Thyroid gland (tissue), 4 donors: ENCODE measurements at places on chromosomes 3 and 15.

GRCh38 chr15:60964527-60964926, 264.6 kb downstream of the RORA start:
- H3K27ac ChIP-seq, result no peak overlapping the region
- no peaks in the 10 kb centered on the region for H3K36me3 ChIP-seq
- no peak overlapping the region for H3K4me3 ChIP-seq
- DNase-seq, result peak; percentile 78
- no peaks in the 10 kb centered on the region for H3K4me1 ChIP-seq
- H3K27me3 ChIP-seq, result no peaks in the 10 kb centered on the region

DNA sequence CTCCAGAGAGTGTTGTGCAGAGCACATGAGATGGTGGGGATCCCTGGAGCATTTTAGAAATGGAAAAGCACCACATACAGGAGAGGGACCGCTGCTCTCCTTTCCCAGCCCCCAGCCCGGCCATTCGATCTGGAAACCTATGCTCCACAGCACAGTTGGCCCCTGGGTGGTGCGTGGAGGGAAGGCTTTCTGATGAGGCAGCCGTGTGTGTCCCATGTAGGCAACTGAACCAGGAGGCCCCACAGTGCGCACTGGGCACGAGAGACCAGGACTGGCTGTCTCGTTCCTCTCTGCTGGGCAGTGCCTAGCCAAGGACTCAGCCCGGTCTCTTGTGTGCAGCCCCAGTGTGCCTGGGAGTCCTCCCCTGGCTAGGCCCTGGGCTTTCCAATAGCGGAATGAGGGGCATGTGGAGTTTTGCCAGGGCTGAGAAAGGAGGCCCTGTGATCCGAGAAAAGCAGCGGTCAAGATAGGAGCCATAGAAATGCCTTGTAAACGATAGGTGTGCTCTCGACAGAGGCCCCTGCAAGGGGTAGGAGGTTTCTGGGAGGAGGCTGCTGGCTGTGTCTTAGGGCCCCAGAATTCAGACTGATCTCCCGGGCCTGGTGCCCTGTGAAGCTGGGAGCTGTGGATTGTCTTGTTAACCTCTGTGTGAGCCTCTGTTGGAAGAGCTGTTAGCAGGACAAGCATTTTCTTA, 39.0 kb downstream of the CHDH start:
- H3K27me3 ChIP-seq, result no peaks in the 10 kb centered on the region
- H3K4me1 ChIP-seq, result peaks cover 14% of the 10 kb centered on the region
- no peak overlapping the region for H3K4me3 ChIP-seq
- DNase-seq, result peak; percentile 47

- no peaks in the 10 kb centered on the region for H3K36me3 ChIP-seq
- no peak for DNase-seq
- H3K4me3 ChIP-seq, result no peak overlapping the region
- peak overlapping the region; percentile 5 for H3K27ac ChIP-seq
- H3K27me3 ChIP-seq, result no peaks in the 10 kb centered on the region
Observed at GRCh38 chr3:30231277-30232141, 374.9 kb upstream of the TGFBR2 start.

DNA sequence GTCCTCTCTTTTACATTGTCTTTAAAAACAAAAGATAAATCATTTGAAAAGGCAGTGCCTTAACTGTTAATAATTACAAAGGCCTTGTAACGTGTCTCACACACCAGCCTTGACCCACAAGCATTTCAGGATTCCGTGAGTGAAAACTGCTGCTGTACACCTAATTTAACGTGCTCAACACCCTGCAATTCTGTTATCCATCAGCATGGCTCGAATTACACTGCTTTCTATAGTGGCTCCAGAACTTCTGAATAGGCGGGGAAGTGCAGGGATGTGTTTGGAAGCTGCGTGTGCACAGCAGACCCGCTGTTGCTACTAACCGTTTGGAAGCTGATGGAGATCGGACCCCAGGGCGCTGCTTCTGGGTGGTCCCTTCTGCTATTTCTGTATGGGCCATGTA, 9.9 kb upstream of the ETFA start:
- H3K27me3 ChIP-seq, result no peaks in the 10 kb centered on the region
- DNase-seq, result no peak
- H3K4me1 ChIP-seq, result no peaks in the 10 kb centered on the region
- no peak overlapping the region for H3K4me3 ChIP-seq
- H3K27ac ChIP-seq, result no peak overlapping the region

DNA sequence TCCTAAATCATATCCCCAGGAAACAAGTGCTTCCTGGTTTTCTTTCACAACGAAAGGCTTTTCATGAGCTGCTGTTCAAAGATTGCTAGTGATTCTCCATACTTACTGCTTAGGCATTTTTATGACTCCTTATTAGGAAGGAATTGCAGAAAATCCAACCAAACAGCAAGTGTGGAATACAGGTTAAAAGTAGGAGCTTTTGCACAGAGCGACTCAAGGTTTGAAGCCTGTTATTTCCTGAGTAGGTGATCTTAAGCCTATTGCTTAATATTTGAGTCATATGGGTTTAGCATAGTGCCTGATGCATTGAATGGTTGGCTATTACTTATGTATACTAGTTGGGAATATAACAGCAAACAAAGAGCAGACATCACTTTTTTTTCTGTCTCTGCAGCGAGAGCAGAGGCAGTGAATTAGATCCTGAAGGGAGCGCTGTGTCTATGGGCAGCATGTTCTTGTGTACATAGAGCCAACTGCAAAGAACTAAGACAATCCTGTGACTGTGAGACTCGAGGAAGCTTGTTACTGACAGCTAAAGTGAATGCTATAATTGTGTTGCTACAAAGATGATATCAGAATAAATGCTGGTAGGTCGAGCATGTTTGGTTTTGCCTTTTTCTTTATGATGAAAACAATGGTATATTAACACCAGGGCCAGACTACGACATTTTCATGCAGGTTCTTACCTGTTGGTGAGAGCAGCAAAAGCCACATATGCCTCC, 6.3 kb downstream of the TM4SF1 start:
- no peaks in the 10 kb centered on the region for H3K36me3 ChIP-seq
- H3K4me1 ChIP-seq, result peaks cover 15% of the 10 kb centered on the region
- H3K27ac ChIP-seq, result no peak overlapping the region
- DNase-seq, result no peak
- no peaks in the 10 kb centered on the region for H3K27me3 ChIP-seq

DNA sequence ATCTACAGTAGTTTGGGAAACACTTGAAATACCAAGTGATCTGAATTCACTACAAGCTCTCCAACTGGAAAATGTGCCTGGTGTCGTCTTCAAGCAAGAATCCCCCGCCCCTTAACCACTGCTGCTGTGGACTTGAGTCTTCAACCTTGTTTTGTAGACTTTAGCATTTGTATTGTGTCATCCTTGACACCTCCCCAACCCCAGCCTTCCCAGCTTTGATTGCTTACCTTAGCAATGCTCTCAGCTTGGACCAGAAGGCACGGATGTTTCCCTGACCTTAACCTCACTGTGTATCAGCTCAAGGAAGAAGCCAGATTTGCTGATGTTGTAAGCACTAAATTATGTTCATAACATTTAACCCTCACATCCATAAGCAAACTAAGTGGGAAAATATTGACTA, 146.4 kb downstream of the IGF1R start:
- DNase-seq, result no peak
- H3K27ac ChIP-seq, result no peak overlapping the region
- H3K4me1 ChIP-seq, result peaks cover 69% of the 10 kb centered on the region

DNA sequence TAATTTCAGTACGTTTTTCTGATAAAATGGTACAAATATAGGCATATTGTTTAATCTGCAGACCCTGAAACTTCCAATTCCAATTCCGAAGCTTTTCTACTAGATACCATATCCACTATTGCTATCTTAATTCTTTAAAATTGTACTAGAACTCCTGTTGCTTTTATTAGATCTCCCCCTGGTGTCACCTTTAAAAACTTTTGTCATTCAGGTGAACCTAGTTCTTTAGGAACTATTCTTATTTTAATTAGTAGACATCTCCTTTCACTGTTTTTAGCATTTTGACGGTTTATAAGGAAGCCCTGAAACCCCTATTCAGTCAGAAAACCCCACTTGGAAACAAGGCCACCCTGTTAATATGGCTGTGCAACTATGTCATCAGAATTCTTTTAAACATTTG, 22.3 kb downstream of the C2CD4B start:
- no peaks in the 10 kb centered on the region for H3K36me3 ChIP-seq
- DNase-seq, result no peak
- no peaks in the 10 kb centered on the region for H3K27me3 ChIP-seq
- H3K4me3 ChIP-seq, result no peak overlapping the region

DNA sequence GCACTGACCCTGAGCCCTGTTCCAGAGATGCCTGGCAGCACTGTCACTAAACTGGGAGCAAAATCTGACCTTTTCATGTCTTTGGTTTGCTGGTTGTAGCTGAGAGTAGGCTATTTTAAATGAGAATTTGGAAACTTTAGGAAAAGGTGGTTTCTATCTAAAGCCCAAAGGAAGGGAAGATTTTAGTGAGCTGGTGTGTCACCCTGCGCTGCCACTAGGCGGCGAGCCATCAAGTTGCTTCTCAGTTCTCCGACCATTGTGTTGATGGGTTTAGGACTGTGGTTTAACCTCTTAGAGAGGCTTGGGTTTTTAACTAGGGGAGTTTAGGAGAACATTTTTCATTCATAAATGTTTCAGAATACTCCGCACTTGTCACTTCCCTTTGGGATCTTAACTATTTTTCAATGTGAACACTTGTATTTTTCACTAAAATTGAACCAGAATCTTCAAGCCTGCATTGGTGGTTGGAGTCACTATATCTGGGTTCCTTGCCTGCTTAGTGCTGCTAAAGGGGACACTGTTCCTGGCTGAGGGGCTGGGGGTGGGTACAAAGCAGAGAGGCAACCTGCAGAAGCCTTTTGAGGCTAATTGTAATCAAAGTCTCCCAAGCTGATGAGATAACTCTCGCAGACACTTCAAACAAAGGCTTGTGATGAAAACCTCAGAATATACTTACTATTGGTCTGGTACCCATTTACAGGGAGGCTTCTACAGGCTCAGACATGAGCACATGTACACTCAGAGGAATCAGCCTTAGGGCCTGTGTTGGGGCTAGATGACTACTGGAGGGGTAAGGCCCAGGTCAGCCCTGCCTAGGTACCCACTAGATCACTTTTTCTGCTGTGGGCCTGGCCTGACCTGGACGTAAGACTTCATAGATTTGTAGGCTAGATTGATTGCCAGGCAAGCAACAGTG, 16.8 kb downstream of the EXOSC7 start:
- H3K27ac ChIP-seq, result peak overlapping the region; percentile 63
- H3K36me3 ChIP-seq, result peaks cover 10% of the 10 kb centered on the region
- H3K27me3 ChIP-seq, result no peaks in the 10 kb centered on the region
- no peak overlapping the region for H3K4me3 ChIP-seq
- H3K4me1 ChIP-seq, result peaks cover 35% of the 10 kb centered on the region
- DNase-seq, result no peak

DNA sequence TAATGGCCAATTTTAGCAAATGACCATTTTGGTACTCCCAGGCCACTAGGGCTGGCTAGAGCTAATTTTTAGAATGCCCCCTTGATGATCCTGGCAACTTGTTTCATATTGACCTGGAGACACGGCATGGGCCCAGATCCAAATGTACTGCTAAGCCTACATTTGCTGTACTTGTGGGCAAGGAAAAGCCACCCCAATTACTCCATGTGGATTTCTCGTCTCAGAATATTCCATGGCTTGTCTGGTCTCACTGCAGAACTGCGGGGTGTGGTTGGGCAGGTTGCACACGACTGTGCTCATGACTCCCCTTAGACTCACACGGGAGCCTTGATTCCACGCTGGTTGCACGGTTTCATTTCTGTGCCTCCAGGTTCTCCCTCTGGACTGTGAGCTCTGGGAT, 140.9 kb downstream of the RPLP1 start:
- no peak for DNase-seq
- H3K4me3 ChIP-seq, result no peak overlapping the region
- H3K27me3 ChIP-seq, result no peaks in the 10 kb centered on the region
- H3K27ac ChIP-seq, result no peak overlapping the region
- no peaks in the 10 kb centered on the region for H3K36me3 ChIP-seq

DNA sequence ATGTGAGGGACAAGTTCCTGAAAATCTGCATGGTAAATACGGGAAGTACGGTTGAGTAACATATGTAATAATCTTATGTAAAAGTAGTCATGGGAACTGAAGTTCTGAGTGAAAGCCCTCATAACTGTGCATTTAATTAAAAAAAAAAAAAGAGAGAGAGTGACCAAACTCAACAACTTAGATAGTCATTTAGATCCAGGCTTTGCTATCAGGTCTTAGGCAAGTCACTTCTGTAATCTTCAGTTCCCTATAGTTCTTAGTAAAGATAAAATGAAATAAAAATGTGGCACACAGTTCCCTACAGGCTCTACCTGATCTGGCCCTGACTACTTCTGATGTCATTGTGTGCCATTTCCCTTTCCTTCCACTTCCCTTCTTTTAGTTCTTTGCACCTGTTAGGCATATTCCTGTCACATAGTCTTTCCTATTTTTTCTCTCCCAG, 15.0 kb downstream of the RNF111 start:
- no peak for DNase-seq
- H3K36me3 ChIP-seq, result no peaks in the 10 kb centered on the region
- H3K4me3 ChIP-seq, result no peak overlapping the region
- no peak overlapping the region for H3K27ac ChIP-seq
- H3K4me1 ChIP-seq, result no peaks in the 10 kb centered on the region
- H3K27me3 ChIP-seq, result no peaks in the 10 kb centered on the region

DNA sequence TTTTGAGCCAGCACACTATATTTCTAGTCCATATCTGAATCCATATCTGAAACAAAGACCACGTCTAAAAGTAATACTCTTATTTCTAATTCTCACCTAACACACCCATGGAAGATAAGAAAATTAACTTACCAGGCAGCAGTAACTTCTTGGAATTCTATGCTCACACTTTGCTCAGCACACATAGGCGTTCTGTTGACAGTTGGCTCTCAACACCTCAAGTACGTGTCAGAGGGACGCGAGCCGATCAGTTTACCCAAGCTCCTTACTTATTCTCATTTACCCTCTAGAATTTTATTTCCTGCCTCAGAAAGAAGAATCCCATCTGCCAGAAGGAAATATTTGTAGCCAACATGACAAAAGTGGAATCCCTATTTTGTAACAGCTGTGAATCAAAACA, 911.9 kb downstream of the FHIT start:
- no peak overlapping the region for H3K4me3 ChIP-seq
- H3K27me3 ChIP-seq, result no peaks in the 10 kb centered on the region
- H3K36me3 ChIP-seq, result no peaks in the 10 kb centered on the region
- DNase-seq, result no peak
- H3K4me1 ChIP-seq, result no peaks in the 10 kb centered on the region
- no peak overlapping the region for H3K27ac ChIP-seq

- H3K36me3 ChIP-seq, result no peaks in the 10 kb centered on the region
- H3K4me3 ChIP-seq, result no peak overlapping the region
- H3K27ac ChIP-seq, result no peak overlapping the region
- H3K4me1 ChIP-seq, result no peaks in the 10 kb centered on the region
- no peak for DNase-seq
- H3K27me3 ChIP-seq, result no peaks in the 10 kb centered on the region
Observed at GRCh38 chr15:31556494-31557150, 230.0 kb downstream of the KLF13 start.

- H3K36me3 ChIP-seq, result no peaks in the 10 kb centered on the region
- H3K27me3 ChIP-seq, result no peaks in the 10 kb centered on the region
- DNase-seq, result no peak
- no peaks in the 10 kb centered on the region for H3K4me1 ChIP-seq
Observed at GRCh38 chr3:84277562-84278224, 681.1 kb upstream of the CADM2 start.
